ENCODE measurements at places on chromosomes 11 and 22.

GRCh38 chr11:104198576-104198975 lies 34.6 kb upstream of the PDGFD start:
- DNase-seq, result peak; percentile 69

GRCh38 chr22:46649141-46650077 lies 29.2 kb downstream of the GRAMD4 start:
- DNase-seq, result peak; percentile 87

DNA sequence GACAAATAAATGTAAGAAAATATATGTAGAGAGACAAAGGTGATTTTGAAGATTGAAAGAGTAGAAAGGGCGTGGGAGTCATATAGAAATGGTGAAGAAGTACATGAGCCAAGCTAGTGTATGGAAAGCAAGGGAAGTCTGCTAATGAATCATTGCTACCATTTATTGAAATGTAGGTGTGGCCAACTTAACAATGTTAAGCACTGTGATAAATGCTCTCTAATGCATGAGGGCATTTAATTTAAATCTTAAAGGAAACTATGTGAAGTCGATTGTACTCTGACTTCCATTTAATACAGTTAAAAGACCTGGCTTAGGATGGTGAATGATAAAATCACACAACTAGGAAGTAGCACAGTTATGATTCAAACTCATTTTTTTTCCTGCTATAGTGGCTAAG lies 219.9 kb downstream of the CASP12 start:
- DNase-seq, result no peak

DNA sequence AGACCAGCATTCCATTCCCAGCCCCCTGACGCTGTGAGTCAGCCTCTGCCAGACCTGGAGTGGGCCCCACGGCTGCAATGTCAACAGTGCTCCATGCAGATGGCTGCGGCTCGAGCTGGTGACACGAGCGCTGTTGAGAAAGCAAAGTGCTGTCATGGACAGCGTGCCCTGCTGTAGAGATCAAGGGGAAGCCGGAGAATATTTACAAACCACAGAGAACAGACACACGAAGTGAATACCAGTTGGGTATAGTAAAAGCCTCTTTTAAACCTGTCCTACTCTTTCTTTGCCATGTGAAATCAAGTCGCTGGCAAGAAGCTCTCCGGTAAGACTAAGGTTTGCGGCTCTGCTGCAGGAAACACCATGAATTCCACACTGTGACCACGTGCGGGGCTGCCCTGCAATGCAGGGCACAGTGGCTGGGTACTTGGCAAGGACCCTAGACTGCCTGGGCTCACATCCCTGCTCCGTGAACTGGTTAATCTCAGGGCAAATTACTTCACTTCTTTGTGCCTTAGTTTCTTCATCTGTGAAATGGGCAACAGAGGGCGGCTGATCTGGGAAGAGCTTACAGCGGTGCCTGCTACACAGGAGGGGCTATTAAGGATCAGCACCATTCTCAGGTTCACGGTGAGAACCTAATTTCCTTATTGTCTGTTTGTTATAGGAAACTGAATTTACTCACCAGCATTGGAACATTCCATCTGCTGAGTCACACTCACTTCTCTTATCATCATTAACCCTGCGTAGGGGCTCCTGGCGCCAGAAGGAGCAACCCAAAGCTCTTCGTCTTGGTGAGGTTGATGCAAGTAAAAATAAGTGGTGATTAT lies 27.8 kb upstream of the ELFN2 start:
- DNase-seq, result peak; percentile 79

- peak; percentile 15 for DNase-seq
These were observed 630 bp downstream of the CASP4 start for GRCh38 chr11:104967534-104968354.

DNA sequence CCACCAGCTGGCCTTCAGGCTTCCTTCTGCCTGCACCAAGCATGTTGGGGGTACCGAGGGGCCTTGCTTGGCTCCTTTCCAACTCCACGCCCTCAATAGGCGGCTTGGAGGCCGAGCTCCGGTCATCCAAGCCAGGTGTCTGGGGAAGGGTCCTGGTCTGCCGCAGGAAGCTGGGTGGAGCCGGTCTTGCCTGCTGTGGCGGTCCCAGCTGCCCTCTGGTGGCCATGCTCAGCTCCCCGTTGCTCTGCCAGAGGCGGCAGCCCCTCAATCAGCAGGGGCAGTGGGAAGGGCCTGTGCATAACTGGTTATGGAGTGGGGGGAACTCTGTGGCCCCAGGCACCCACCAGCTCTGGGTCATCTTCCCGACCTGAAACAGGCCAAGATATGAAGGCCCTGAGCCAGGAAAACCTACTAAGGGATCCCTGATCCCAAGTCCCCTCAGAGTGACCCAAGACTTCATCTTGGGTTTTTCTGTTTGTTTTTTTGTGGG lies 3.2 kb downstream of the ARVCF start:
- DNase-seq, result peak; percentile 79

GRCh38 chr11:94501522-94501921 lies 7.7 kb downstream of the ANKRD49 start:
- no peak for DNase-seq

DNA sequence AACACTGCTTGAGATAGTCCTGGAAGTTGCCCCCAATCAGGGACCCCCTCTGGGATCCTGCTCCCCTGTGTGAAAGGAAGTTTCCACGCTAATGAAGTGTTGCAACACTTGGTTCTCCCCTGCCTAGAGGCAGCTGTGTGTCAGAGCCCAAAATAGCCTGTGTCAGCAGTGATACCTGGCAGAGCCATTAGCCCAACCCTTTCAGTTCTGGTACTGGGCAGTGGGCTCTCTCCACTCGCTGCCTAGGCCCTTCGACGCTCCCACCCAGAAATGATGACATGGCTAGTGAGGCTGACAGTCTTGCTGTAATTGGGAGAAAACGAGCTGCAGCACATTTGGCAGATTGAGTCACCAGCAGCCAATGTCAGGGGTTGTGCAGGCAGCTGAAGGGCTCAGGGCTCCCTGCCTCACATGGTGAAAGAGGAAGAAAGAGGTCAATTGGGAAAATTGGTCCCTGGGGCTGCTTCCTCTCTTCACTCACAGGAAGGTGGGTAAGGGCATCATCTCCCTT lies 1.4 kb upstream of the NXF1 start:
- peak; percentile 16 for DNase-seq

DNA sequence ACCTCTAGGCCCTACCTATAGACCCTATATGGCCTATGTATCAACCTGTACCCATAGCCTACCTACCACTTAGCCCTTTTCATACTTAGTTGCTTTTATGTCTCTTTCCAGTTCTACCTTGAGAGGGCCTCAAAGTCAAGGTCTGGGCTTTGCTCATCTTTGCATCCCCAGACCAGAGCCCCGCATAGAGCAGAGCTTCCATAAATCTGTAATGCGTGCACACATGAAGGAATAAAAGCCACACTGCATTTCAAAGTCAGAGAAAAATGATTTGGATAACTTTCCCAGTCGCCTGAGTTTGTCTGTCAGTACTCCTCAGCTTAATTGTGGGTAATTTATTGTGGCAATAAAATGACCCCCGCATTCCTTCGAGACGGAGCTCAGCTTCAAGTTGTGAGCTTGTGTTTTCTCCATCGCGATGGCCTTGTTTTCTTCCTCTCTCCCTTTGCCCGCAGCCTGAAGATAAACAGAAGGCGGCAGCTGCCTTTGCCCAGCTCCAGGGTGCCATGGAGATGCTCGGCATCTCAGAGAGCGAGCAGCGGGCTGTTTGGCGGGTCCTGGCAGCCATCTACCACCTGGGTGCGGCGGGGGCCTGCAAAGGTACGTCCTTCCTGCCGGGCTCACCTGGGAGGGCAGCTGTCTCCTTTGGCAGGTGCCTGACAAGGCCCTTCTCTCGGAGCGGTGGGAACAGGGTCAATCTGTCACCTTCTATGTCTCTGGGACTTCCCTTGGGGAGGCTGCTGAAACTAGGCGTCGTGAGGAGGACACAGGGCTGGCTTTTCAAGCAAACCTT lies 55.7 kb downstream of the MYO18B start:
- DNase-seq, result no peak

DNA sequence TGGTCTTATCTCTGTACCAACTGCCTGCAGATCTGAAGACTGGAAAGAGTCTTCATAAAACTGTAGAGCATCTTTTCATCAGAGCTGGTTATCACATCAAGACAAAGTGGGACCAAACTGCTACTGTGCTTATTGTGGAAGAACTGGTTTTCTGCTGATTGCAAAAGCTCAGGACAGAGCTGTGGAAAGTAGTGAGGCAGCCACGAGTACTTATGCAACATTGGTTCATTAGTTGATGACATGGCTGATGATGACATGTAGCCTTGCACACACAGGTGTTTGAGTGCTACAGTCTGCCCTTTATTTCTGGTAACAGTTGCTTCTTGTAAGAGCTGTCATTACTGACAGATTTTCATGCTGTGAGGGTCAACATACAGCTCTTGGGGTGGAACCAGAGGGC lies 185.4 kb upstream of the GUCY1A2 start:
- no peak for DNase-seq

GRCh38 chr11:120660024-120660565 lies 148.5 kb downstream of the GRIK4 start:
- peak; percentile 75 for DNase-seq

GRCh38 chr22:40671369-40671768 lies 7.9 kb upstream of the MCHR1 start:
- DNase-seq, result no peak

GRCh38 chr11:46134540-46134939 lies 13.3 kb upstream of the PHF21A start:
- no peak for DNase-seq

DNA sequence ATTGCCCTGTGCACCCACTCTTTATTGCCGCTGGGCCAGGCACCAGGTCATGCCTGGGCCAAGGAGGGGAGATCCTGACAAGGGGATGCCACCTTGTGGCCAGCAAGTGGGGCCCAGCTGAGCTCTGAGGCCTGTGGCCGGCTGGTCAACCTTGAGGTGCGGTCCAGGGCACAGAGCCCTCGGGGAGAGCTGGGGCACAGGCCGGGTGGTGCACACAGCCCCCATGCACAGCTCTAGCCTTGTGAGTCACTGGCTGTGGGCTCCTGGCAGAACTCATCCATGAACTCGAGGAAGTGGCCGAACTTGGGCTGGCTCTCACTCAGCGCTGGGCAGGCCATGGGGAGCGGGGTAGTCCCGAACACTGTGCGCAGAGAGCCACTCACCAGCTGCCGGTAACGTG lies 94.3 kb downstream of the RNF169 start:
- DNase-seq, result no peak

DNA sequence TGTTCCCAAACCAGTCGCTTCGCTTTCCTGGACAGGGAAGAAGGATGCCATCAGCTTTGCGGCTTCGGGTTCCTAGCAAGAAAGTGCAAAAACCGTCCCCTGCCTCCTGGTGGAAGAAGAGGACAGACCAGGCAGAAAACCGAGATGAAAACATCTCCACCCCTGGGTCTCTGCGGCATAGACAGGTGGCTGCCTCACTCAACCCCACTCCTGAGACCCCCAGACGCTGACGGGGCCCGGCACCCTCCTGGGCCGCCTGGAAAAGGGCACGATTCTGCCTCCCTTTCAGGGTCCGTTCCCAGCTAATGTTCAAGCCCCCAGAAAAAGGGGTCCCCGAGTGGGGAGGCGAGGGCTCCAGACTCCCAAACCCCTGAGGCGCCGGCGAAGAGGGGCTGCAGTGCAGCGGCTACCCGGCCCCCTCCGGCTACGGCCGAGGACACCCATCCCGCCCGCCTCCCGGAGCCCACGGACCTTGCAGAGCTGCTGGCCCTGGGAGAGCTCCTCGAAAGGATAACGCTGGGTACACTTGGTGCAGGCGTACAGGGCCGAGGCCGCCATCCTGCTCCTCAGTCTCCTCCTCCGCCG lies 569 bp downstream of the FAM76B start:
- DNase-seq, result peak; percentile 68

DNA sequence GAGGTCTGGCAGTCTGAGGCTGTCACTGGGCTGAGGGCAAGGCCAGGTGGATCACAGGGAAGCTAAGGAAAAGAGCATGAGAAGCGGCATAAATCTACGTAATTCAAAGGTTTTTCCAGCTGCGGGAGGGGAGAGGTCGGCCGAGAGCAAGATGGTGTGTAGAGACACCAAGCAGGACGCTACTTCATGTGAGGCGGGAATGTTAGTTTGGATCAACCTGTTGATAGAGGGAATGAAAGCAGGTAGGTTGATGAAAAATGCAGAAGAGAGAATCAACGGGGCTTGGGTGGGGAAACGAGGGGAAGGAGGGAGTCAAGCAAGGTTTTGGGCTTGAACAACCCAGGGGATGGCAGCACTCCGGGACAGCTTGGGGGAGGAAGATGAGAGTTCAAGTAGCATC lies 2.9 kb downstream of the B3GNT6 start:
- DNase-seq, result no peak

- peak; percentile 70 for DNase-seq
These were observed 42.1 kb upstream of the CRTAM start for GRCh38 chr11:122796128-122796717.

DNA sequence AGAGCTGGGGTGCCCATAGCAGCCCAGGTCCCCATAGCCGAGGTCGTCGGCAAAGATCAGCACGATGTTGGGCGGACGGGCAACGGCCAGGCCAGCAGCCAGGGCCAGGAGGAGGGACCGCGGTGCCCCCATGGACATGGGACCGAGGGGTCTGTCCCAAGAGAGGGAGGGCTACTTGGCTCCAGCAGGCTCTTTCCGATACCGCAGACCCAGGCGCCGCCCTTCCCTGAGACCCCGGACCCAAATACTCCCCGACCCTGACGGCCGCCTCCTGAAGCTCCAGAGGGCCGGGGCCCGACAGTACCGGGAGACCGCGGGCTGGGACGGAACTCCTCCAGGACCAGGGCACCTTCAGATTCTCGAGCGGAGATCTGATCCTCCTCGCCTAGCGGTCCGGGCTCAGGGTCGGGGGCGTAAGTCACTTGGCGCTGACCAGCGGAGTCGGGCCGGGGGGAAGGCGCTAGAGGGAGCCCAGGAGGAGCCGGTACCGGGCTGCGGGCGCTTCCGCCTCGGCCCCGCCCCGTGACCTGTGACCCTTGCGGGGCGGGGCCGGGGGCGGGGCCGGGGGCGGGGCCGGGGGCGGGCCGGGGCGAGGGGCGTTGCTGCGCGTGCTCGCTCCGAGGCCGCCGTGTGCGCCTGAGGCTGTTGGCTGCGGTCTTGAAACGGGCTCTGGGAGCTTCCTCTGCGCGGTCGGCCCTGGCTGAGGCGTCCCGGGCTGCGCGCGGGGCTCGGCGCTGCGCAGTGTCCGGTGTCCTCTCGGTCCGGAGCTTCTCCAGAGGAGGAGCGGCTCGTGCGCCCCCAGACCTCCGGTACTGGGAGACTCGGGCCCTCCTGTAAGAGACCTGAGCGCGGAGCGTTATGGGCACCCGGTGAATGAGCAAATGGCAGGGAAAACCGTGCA lies at the start of gene ARSA:
Gene ARSA, minus strand, starts transcription at position 511 of the 901 bp plus-strand sequence. Its CDS starts 373 bp downstream, at position 138.
- DNase-seq, result peak; percentile 87

DNA sequence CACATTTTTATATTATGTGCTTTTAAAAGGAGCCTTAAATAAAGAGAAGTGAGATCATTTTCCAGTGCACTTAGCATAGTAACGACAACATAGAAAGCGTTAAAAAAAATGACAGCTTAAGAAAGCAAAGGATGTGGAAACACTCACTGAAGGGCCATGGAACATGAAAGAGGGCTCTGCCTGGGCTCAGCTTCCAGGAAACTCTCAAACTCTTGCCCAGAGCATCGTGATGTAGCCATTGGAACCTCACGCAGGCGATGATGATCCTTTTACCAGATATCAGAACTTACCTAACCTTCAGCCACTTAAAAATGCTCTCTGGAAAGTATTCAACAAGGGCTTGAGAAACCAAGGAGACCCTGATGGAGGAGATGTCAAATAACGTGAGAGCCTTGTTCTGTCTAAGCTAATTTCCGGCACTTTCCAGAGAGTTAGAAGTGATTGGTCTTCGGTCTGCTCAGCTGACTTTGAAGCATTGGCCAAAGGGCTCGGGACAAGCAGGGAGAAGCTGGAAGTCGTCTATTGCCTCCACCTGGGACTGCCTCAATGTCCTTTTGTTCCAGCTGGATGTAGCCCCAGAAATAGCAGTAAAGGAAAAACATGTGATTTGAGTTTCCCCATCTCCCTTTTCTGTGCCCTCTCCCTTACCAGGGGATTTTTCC lies 21.5 kb upstream of the ETS1 start:
- DNase-seq, result no peak

Data from hematopoietic multipotent progenitor cell treated with erythropoietin and hydrocortisone succinate and interleukin-3 and kit ligand, for 6 days (in vitro differentiated cells).